ENCODE measurements at places on chromosomes 12 and 14. TPM values are rescaled to one million over a fixed set of nuclear protein-coding genes. Genes with fewer than 3 reads are reported as not detected.
A peak's percentile ranks its signal among the peaks of the same experiment; 100 is the strongest.

- no peak overlapping the region for H3K27ac ChIP-seq
- H3K27me3 ChIP-seq: no peaks in the 10 kb centered on the region
- no peak for DNase-seq
- H3K4me3 ChIP-seq: no peak overlapping the region
- no peaks in the 10 kb centered on the region for H3K4me1 ChIP-seq
- no peaks in the 10 kb centered on the region for H3K36me3 ChIP-seq
Observed at GRCh38 chr12:109277255-109277898, 31.7 kb downstream of the FOXN4 start.

Gene TRAF3
- total RNA-seq: 32.1 TPM

Gene NCOR2
- 153 TPM for total RNA-seq

- H3K36me3 ChIP-seq: peaks cover 10% of the 10 kb centered on the region
- no peak for DNase-seq
- H3K27ac ChIP-seq: peak overlapping the region; percentile 78
- H3K4me3 ChIP-seq: peak overlapping the region; percentile 96
- H3K27me3 ChIP-seq: no peaks in the 10 kb centered on the region
- peaks cover 19% of the 10 kb centered on the region for H3K4me1 ChIP-seq
Observed at GRCh38 chr12:111686574-111687105, 787 bp downstream of the ACAD10 start.

Gene MYO1H
- not detected for total RNA-seq

Gene CKAP4
- total RNA-seq: 45.9 TPM

DNA sequence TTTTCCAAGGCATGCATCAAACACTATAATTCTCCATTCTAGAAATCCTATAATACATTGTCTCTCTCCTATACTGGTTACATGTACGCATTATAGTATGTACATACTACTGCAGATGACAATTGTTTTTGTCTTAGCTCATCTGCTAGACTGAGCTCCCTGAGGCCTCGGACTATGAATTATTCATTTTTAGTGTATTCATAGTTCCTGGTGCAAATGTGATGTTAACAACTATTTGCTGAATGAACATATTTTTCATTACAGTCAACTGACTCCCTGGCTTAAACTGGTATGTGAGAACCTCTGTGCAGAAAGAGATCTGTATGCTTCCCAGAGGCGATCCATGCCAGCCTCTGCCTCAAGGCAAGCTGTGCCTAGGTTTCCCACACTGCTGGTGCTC, 91.8 kb upstream of the PARP11 start:
- DNase-seq: no peak
- no peaks in the 10 kb centered on the region for H3K36me3 ChIP-seq
- peaks cover 28% of the 10 kb centered on the region for H3K27me3 ChIP-seq
- H3K27ac ChIP-seq: no peak overlapping the region

DNA sequence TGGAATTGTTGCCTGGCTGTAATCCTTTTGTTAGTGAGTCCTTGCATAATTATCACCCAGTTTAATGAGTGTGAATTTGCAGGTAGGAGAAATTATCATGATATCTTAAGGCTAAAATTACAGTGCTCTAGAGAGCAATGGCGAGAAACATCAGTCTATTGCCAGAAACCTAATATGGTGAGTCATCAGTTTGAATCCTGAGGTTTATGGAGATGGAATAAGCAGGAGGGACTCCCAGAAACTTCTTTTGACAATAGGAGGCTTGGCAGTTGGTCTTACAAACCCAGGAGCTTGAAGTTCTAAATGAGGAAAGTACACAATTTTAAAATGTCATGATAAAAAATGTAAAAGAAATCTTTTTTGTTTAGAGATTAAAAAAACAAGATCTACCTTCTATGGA, 31.5 kb upstream of the CRADD start:
- no peak overlapping the region for H3K27ac ChIP-seq
- no peaks in the 10 kb centered on the region for H3K36me3 ChIP-seq
- no peak for DNase-seq
- H3K27me3 ChIP-seq: no peaks in the 10 kb centered on the region

Gene BHLHE41
- 4.7 TPM for total RNA-seq

Gene LGMN
- 44.9 TPM for total RNA-seq

GRCh38 chr14:53742233-53742620, 214.4 kb downstream of the BMP4 start:
- H3K27me3 ChIP-seq: no peaks in the 10 kb centered on the region
- no peak overlapping the region for H3K4me3 ChIP-seq
- no peaks in the 10 kb centered on the region for H3K36me3 ChIP-seq
- peak overlapping the region; percentile 16 for H3K27ac ChIP-seq
- peaks cover 7% of the 10 kb centered on the region for H3K4me1 ChIP-seq

DNA sequence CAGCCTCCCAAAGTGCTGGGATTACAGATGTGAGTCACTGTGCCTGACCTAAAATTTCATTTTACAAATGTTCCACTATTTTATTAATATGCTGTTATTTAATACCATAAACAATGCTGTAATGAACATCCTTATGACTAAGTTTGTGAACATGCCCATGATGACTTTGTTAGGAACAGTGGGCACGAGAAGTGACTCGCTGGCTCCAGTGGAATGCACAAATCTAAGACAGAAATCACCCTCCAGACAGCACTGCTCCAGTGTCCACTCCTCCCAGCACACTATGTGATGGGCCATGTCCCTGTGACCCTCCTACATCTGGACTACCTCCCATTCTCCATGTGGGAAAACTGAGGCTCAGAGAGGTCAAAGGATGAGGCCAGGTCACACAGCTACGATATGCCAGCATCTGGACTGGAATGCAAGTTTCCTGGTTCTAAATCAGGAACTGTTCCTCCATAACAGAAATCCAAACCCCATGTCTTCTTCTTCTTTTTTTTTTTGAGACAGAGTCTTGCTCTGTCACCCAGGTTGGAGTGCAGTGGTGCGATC, 57.9 kb downstream of the GPR68 start:
- H3K36me3 ChIP-seq: peaks cover 31% of the 10 kb centered on the region
- H3K4me1 ChIP-seq: no peaks in the 10 kb centered on the region
- no peak for DNase-seq
- no peaks in the 10 kb centered on the region for H3K27me3 ChIP-seq
- no peak overlapping the region for H3K27ac ChIP-seq

GRCh38 chr12:4289231-4289878, 15.8 kb downstream of the CCND2 start:
- no peaks in the 10 kb centered on the region for H3K27me3 ChIP-seq
- H3K4me1 ChIP-seq: peaks cover 6% of the 10 kb centered on the region
- no peak overlapping the region for H3K27ac ChIP-seq
- DNase-seq: no peak

DNA sequence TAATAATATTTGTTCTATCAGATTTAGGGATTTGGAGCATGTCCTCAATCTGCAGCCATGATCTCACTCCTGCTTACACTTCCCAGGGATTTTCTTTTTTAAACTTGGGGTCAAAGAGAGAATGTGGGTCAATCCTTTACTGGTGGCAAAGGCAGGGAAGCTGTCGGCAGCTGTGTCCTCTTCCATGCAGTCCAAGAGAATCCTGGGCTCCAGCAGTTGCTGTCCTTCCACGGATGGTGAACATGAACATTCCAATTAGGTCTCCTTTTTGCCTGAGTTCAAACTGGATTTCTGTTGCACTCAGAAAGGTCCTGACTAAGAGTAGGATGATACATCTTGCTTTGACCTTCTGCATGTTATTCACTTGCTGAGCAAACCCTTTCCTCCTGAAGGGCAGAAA, 73.9 kb downstream of the ARL6IP4 start:
- no peak for DNase-seq
- no peak overlapping the region for H3K27ac ChIP-seq
- H3K4me1 ChIP-seq: peaks cover 24% of the 10 kb centered on the region
- no peak overlapping the region for H3K4me3 ChIP-seq
- no peaks in the 10 kb centered on the region for H3K36me3 ChIP-seq
- no peaks in the 10 kb centered on the region for H3K27me3 ChIP-seq

Gene ZNF891
- total RNA-seq: 0.02 TPM

DNA sequence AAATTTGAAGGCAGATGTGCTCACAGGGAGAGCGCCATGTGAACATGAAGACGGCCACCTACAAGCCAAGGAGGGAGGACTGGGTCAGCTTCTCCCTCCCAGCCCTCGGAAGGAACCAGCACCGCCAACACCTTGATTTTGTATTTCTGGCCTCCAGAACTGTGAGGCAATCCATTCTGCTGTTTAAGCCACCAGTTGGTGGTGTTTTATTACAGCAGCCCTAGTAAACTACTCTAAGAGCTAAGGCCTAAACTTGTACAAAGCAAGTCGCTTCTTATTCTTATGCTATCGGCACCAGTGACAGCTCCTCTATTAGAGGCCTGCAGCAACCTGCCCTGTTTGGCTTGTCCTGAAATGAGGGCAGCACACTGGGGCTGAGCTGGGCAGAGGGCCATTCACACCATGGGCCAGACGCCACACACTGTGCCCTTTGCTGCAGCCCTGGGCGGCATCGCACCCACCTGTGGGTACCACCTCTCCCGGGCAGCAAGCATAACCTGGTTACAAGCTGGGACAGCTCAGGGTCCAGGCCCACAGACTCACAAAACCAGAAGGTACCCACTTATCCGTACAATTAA, 62.7 kb downstream of the NOS1 start:
- no peak for DNase-seq
- no peak overlapping the region for H3K4me3 ChIP-seq
- no peak overlapping the region for H3K27ac ChIP-seq
- peaks cover 7% of the 10 kb centered on the region for H3K27me3 ChIP-seq

Gene RSRC2
- 68.7 TPM for total RNA-seq

- no peaks in the 10 kb centered on the region for H3K27me3 ChIP-seq
- DNase-seq: no peak
- peaks cover 6% of the 10 kb centered on the region for H3K4me1 ChIP-seq
- H3K27ac ChIP-seq: no peak overlapping the region
Observed at GRCh38 chr14:53796734-53797133, 159.9 kb downstream of the BMP4 start.

GRCh38 chr12:94284046-94284445, 135.7 kb downstream of the PLXNC1 start:
- H3K36me3 ChIP-seq: no peaks in the 10 kb centered on the region
- H3K27me3 ChIP-seq: no peaks in the 10 kb centered on the region
- DNase-seq: no peak

DNA sequence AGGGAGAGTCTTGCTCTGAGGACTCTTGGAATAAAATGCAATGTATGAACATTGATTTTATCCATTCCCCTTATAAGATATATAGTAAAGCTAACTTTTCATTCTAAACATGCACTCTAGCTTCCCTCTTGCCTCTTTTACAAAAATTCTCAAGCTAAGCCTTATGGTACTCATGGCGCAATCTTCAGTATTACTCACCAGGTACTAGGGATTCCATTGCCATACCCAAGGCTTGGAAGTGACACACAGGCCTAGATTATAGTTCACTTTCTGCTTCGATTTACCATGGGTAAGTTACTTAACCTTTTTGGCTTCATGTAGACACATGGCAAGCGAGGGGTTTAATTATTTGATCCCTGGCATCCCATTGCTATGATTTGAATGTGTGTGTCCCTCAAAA, 331.5 kb downstream of the LRIG3 start:
- H3K27ac ChIP-seq: no peak overlapping the region
- H3K4me3 ChIP-seq: no peak overlapping the region
- DNase-seq: no peak
- H3K4me1 ChIP-seq: peaks cover 9% of the 10 kb centered on the region
- H3K27me3 ChIP-seq: no peaks in the 10 kb centered on the region

- H3K27me3 ChIP-seq: no peaks in the 10 kb centered on the region
- H3K36me3 ChIP-seq: no peaks in the 10 kb centered on the region
- no peak overlapping the region for H3K27ac ChIP-seq
Observed at GRCh38 chr12:68924546-68924945, 8.4 kb downstream of the CPM start.

DNA sequence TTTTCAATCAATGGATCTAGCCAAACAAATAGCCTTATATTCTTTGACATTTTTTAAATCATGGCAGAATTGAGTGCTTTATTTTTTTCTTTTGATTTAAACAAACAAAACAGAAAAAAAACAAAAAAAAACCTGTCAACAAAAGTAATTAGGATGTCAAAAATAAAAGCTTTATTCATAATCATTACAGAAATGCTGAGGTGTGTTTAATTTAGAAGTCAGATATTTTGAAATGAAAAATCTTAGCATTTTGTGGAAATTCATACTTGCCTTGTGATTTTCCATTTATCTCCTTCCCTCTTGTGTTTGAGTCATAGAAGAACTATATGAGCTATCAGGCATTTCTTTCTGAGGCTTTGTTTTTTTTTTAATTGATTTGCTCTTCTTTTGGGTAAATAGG, 387.0 kb upstream of the STXBP6 start:
- H3K36me3 ChIP-seq: no peaks in the 10 kb centered on the region
- H3K27ac ChIP-seq: no peak overlapping the region
- H3K4me1 ChIP-seq: no peaks in the 10 kb centered on the region
- no peak overlapping the region for H3K4me3 ChIP-seq
- DNase-seq: no peak

Gene MSI1
- 26.0 TPM for total RNA-seq

DNA sequence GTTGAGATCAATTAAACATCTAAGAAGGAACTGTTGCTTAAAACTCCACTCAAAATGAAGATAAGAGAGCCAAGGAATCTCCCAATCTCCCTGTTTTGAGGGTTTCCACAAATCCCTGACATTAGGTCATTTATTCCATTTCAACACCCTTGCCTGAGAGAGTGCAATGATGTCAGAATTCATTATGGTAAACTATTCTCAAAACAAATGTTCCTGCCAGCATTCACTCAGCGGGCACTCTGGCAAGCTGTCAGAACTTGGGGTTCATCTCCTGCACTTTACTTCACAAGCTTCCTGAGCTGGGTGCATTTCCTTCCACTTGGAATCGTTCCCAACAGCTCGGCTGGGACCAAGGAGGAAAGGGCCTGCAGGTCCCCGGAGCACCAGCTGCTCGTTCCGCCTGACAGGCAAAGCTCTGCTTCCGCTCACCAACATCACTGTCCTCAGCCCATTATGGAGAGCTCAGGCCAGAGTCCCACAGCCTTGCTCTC, 117.8 kb downstream of the TTC7B start:
- H3K27me3 ChIP-seq: no peaks in the 10 kb centered on the region
- no peak for DNase-seq
- H3K36me3 ChIP-seq: no peaks in the 10 kb centered on the region
- H3K4me3 ChIP-seq: no peak overlapping the region
- no peak overlapping the region for H3K27ac ChIP-seq
- H3K4me1 ChIP-seq: peaks cover 8% of the 10 kb centered on the region

- H3K27me3 ChIP-seq: no peaks in the 10 kb centered on the region
- no peaks in the 10 kb centered on the region for H3K36me3 ChIP-seq
- no peak for DNase-seq
- H3K4me3 ChIP-seq: no peak overlapping the region
- peaks cover 7% of the 10 kb centered on the region for H3K4me1 ChIP-seq
- H3K27ac ChIP-seq: no peak overlapping the region
Observed at GRCh38 chr12:116295327-116296263, 18.1 kb upstream of the MED13L start.

Measured in HCT116 (cell line).